ENCODE measurements at places on chromosomes 4 and X.

- DNase-seq, result no peak
Observed at GRCh38 chrX:12128017-12128416, 10.3 kb upstream of the FRMPD4 start.

GRCh38 chrX:118286066-118286762 is 59.7 kb upstream of the WDR44 start:
- DNase-seq, result no peak

DNA sequence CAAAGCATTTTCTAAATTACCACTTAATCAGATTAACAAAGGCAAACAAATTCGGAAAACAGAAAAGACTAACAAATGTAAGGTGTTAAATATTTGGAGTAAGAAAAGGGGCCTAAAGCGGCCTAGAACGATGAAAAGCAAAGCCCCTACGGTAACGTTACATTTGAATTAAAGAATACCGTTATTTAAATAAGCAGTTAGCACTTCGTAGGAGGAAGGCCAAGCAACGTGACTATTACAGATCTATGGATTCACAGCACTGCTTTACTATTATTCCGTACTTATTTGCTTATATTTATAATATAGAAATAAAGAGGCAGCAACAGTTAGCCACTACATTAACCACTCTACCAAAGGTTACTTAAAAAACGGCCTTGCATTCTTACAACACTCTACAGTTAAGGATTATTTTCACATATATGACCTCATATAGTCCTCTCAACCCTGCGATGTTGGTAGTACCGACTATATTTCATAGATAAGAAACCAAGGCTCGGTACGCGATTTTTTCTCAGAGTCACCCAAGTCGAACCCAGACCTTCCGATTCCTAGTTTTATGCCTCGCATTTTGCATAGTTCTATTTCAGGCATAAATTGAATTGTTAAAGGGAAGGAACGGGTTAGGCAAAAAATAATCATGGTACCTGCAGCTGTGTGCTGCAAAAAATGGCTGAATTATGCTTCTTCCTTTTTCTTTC is 2.9 kb downstream of the KLHL15 start:
- peak; percentile 4 for DNase-seq

GRCh38 chrX:43964936-43965335 is 8.3 kb downstream of the NDP start:
- no peak for DNase-seq

DNA sequence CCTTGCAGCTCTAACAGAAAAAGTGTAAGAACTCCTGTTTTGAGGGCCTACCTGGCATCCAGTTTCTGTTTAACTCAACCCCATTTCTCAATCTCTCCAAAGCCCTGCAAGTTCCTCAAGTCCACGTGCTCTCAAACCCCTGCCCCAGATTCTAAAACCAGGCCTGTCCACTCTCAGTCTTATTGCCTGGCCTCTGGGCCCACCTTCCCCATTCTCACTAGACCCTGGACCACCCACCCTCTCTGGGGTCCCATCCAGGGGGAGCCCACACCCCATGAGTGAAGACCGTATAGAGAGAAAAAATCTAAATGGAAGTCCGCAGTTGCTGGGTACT is 58.3 kb downstream of the TLR10 start:
- no peak for DNase-seq

DNA sequence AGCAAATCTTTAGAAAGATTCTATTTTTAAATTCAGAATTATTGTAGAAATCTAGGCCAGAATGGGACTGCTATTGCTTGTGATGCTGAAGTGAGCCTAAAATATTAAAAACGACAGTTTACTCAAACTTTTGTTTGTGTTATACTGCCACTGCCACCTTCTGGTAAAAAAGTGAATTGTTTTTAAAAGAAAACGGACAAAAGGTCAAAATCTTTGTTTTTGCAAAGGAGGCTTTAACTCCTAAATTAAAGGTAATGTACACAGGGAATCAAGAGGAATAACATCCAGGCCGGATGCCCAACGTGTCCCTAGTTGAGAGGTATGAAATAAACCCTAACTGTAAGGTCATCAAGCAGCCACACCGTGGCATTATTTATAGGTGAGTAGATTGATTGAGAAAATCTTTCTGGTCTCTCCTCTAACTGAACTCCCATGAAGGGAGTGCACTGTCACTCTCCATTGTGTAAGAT is 338.3 kb upstream of the GALNT7 start:
- no peak for DNase-seq

- no peak for DNase-seq
Observed at GRCh38 chr4:159250751-159251325, 148.0 kb downstream of the RAPGEF2 start.

GRCh38 chr4:64121803-64122202 is 287.4 kb downstream of the TECRL start:
- no peak for DNase-seq

- no peak for DNase-seq
Observed at GRCh38 chrX:116749943-116750342, 287.2 kb upstream of the CT83 start.

- no peak for DNase-seq
Observed at GRCh38 chr4:165992283-165992682, 119.2 kb downstream of the TLL1 start.

GRCh38 chr4:55251342-55251741 is 94.7 kb upstream of the SRD5A3 start:
- no peak for DNase-seq

DNA sequence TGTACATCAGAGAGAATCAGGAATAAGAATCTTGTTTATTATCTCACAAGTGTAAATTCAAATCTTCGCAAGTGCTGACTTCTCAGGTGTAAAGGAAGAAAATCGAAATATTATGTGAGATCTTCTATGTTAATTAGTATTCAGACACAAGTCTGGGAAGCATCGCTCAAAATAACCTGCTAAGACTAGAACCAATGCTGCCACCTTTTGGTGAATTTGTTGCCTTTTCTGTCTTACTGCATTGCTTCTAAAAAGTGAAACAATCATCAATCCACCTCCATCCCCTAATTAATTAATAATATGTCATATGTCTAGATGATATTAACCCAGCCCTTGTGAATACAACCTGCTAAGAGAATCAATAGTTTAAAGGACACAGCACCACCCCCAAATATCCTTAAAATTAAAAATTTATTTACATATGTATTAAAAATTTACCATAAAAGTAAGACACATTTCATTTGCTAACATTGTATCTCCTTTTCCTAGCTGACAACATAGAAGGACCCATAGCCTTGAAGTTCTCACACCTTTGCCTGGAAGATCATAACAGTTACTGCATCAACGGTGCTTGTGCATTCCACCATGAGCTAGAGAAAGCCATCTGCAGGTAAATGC is 3.5 kb downstream of the EPGN start:
- peak; percentile 26 for DNase-seq

GRCh38 chr4:101020956-101021355 is 326.4 kb downstream of the PPP3CA start:
- no peak for DNase-seq

All from stimulated activated CD4-positive, alpha-beta T cell treated with anti-CD3 and anti-CD28 coated beads, Interleukin-4, amount 100 ng/mL, for 24 hours (primary cell).